ENCODE measurements at places on chromosomes 12 and 14.

DNA sequence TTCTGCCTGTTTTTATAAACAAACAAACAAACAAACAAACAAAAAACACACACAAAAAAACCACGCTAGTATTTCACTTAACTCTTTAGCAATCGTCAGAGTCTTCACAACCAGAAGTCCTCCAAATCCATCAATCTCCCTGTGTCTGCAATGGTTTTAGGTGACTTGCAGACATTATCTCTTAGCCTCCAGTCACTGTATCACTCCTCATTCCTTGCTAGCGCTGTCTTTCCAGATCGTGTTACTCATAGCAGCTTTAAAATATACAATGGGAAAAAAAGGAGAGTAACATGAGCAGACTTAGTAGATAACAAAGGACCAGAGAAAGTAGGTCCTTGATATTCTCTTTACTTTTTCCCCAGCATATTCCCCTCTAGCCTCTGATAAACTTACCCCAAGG, 15.5 kb upstream of the ETNK1 start:
- no peak for DNase-seq

GRCh38 chr14:90087433-90087832, 25.6 kb downstream of the KCNK13 start:
- DNase-seq = no peak

GRCh38 chr12:7303230-7303629, 642 bp upstream of the ACSM4 start:
- DNase-seq = no peak

DNA sequence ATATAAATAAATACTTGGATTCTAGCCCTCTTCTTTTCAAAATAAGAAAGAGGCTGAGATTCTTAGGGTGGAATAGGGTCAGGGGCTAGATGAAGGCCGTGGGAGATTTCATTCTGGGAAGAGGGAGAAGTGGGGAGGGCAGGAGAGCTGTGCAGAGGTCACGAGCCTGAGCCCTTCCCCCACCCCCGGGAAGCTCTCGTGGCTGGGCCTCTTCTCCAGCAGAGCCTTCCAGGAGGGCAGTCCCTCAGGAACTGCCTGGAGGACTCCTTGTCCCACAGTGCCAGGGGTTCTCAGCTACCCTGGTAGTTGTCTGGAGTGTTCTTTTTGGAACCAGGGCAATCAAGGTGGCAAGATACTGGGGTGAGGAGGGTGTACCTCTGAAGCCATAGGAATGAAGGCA, 94.0 kb downstream of the ESR2 start:
- no peak for DNase-seq
